HT1080 (cell line): ENCODE measurements at places on chromosomes 7 and 10. TPM values are rescaled to one million over a fixed set of nuclear protein-coding genes. Genes with fewer than 3 reads are reported as not detected.

Gene CCDC146
- 0.40 and 0.42 TPM in 2 replicates for total RNA-seq

Gene EPC1
- total RNA-seq = 10.1 and 19.1 TPM in 2 replicates

DNA sequence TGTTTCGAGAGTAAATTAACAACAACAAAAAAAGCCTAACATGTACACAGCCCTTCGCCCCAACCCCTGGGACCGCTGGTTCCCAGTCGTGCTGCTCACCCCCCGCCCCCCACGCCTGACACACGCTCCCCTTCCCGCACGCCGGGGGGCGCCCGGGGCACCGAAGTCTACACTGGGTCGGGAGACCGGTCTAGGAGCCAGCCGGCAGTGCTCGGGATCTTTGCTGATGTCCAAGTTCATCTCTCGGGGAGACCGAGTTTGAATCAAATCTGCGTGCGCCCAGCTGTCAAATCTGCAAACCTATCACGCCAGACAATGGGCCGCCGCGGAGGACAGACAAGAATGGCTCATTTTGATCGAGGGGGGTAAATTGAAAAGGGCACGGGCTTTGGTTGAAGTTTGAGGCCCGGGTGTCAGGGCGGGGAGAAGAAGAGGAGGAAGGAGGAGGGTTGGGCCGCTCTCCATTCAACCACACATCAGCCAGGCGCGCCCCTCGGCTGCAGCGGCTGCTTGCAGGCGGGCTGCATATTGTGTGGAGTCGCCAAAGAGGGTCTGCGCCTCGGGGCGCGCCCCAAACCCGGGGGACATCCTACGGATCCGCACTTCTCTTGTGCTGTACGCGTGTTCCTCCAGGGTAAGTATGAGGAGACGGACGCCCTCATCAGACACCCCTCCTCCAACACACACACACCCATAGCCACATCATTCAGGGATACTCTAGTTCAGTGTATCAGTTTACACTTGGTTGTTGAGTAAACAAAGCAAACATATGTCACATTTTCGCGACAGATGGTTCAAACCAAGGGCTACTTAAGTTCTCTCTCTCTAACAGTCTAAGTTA lies 1.3 kb upstream of the GFRA1 start:
- DNase-seq = no peak

DNA sequence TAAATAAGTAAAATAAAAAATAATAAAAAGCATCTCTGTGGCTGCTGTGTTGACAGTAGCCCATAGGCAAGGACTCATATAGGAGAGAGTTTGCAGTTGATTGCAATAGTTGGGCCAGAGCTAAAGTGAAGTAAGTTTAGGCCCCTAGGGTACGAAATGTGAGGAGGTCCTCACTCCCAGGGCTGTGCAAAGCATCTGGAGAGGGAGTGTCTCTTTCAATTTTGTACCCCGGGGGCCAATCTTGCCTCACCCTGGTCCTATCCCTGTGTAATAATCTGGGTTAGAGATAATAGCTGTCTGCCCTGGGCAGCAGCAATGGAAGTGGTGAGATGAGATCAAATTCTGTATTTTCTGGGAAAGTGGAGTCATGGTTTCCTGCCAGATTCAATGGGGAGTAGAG lies 365.7 kb downstream of the GATA3 start:
- no peak for DNase-seq

DNA sequence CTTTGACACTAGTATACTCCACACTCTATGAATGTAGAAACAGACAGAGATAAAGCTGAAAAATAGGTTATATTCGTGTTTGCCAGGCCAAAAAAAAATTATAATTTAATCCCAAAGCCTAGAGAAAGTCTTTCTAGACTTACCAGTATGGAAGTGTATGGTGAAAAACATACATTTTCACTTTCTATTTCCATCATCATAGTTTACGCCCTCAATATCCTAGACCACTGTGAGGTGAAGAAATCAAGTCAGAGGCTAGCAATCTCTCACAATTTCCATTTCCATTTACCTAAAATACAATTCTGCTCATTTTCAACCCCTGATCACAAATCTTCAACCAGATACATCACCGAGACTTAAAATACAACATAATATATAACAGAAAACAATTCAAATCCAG lies 16.2 kb downstream of the GPR22 start:
- DNase-seq = no peak
